NCI-H187 treated with DMSO at 0.1 percent for 48 hours (cell line): ENCODE measurements at places on chromosomes 7 and 10.
A peak's percentile ranks its signal among the peaks of the same experiment; 100 is the strongest.

- DNase-seq: no peak
These were observed 20.4 kb upstream of the LIMK1 start for GRCh38 chr7:74063223-74063641.

DNA sequence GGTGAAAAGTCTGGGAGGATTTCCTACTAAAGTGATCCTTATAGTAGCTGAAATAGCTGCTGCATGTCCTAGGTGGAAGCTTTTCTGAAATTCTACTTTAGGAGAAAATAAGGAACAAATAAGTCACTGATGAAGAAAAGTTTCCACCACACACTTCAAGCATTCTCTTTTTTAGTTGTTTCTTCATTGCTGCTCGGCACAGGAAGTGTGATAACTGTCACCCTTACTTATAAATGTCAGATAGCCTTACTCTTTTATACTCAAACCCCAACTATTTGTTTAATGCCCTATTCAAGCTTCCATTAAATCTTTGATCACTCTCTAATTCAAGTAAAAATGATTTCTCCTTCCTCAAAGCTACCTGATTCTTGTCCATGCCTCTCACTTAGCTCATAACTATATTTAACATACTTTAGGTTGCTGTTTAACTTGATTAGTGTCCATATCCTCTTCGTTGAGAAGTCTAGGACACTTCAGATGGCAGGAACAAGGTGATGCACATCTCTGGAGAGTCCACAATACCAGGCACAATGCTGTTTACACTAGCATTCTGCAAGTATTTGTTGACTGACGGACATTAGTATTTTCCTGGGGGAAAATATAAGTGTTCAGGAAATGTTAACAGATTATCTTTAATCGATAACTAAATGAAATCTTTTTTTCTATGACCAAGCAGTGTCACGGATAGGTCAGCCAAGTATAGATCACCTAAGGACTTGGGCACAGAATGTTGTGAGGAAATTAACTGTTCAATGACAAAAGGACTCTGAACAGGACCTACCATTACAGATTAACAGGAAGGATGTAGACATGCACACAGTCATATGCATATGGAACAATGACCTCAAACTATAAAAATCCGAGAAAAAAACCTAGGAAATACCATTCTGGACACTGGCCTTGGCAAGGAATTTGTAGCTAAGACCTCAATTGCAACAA, 67.4 kb downstream of the ZNF438 start:
- no peak for DNase-seq

GRCh38 chr10:96267234-96267705, 4.1 kb downstream of the BLNK start:
- no peak for DNase-seq

GRCh38 chr10:110413049-110413783, 84.5 kb upstream of the DUSP5 start:
- DNase-seq: no peak

- DNase-seq: no peak
These were observed 337.4 kb downstream of the PRPF18 start for GRCh38 chr10:13924040-13924725.

GRCh38 chr7:12386313-12386740, 17.3 kb downstream of the VWDE start:
- peak; percentile 32 for DNase-seq

GRCh38 chr7:90686146-90686545, 90.0 kb downstream of the CDK14 start:
- DNase-seq: no peak

DNA sequence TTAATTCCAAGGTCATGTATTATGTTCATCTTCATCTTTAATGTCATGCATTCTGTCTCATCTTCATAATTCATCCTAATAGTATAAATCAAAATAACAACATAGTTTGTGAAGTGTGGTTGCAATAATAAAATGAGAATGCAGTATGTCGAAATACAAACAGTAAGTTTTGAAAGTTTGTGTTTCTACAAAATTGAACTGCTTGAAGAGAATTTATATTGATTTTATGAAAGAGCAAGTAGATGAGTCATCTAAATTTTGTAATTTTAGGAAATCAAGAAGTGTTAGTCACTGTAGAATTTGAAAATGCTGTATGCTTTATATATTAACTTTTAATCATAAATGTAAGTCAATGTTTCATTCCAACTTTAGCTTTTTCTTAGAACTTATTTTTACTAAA, 190.5 kb upstream of the PPP1R3A start:
- DNase-seq: no peak

DNA sequence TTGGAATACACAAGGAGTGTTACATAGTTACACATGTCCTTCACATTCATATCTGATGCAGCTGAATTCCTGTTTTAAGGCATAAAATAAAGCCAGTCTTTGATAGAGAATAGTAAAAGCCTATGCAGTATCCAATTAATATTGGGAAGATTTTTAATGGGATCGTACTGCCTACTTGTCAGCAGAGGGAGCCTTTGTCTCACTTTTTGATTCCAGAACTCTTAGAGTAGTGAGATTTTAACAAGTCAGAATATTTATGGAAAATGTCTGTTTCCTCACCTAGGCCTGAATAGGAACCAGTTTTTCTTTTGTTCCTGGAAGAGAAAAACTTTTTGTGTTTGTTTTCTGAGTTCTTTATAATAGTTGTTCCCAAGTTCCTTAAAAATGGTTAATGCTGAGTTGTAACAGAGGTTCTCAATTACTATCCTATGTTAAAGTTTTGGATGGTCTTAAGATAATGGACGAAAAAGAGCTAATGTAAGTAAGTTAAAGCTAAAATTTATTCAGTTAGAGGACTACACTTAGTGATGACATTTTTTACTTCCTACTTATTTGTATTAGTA, 114.0 kb downstream of the BBS9 start:
- no peak for DNase-seq

GRCh38 chr10:14971867-14972448, 12.8 kb downstream of the MEIG1 start:
- DNase-seq: no peak

DNA sequence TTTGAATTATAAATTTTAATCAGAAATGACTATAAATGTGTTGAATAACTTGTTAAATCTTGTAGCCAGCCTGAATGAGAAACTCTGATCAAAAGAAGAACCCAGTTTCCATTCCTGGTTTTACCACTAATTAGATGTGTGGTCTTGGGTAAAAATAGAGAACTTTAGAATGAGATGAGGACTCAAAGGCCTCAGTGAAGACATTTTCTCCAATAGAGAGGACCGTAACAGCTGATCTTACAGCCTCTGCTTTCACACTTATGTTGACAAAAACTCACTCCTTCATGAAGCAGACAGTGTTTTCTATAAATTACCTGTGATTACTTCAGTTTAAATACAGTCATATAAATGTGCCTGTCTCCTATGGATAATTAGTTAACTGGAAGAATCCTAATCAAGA, 200.1 kb upstream of the MEOX2 start:
- DNase-seq: no peak

- no peak for DNase-seq
These were observed 99.4 kb upstream of the TMEM106B start for GRCh38 chr7:12111422-12112405.

- DNase-seq: no peak
These were observed 21.0 kb upstream of the FOXL3 start for GRCh38 chr7:268991-269390.

- DNase-seq: no peak
These were observed 94.5 kb downstream of the KIF20B start for GRCh38 chr10:89795840-89796239.

DNA sequence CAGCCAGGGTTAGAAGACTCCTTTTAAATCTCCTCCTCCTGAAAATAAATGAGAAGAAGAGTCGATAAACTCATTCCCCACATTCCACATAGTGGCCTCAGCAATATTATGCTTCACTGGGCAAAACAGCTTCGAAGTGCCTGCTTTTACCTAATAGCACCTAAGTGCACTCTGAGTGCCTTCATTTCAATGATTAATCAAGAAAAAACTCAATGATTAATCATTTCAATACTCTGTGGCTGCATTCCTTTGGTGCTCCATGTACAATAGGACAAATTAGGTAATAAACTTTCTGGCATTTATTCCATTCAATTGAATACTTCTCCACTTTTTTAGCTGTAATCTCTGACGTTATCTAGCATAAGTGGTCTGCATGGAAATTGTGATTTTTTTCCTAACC, 174.6 kb downstream of the CCDC71L start:
- no peak for DNase-seq
